ENCODE measurements at places on chromosomes 5 and 9.

DNA sequence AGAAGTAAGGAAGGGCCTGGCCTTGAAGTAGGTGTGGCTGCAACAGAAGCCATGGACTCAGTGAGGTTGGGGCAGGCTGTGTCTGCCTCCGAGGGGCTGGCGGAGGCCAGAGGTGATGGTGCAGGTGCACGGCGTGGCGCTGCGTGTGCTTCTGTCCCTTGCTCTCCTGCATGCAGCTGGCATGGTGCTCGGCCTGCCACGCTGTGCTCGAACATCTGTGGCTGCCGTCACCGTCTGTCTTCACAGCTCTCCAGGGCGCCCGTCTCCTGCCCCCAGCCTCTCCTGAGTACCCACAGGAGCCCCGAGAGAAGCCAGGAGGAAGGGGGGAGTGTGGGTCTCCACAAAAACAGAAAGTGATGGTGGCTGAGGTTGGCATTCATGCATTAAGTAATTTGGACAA lies 193.7 kb downstream of the CACNA1B start:
- no peak for DNase-seq

DNA sequence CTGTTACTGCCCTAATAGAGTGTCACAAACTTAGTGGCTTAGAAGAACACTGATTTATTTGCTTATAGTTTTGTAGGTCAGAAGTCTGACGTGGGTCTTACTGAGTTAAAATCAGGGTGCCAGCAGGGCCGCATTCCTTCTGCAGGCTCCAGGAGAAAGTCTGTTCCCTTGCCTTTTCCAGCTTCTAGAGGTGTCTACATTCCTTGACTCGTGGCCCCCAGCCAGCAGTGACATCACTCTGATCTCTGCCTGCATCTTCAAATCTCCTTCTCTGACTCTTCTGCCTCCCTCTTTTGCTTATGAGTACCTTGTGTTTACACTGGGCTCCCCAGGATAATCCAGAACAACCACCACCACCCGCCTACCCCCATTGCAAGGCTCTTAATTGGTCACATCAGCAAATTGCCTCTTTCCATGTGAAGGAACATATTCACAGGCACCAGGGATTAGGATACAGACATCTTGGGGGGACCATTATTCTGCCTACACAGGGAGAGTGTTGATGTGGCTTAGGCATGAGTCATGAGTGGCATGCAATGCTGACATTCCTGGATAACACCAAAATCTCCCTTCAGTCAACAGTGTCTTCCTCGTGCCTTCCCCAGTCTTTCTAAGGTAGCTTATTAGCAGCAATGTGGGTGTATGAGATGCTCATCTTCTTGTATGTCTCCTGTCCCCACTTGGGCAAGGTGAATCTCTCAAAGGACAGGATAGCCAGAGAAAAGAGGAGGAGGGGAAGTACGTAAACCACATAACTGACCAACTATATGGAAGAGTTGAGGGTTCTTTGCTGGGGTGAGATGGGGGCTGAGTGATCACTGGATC lies 24.4 kb downstream of the CYFIP2 start:
- peak; percentile 41 for DNase-seq

DNA sequence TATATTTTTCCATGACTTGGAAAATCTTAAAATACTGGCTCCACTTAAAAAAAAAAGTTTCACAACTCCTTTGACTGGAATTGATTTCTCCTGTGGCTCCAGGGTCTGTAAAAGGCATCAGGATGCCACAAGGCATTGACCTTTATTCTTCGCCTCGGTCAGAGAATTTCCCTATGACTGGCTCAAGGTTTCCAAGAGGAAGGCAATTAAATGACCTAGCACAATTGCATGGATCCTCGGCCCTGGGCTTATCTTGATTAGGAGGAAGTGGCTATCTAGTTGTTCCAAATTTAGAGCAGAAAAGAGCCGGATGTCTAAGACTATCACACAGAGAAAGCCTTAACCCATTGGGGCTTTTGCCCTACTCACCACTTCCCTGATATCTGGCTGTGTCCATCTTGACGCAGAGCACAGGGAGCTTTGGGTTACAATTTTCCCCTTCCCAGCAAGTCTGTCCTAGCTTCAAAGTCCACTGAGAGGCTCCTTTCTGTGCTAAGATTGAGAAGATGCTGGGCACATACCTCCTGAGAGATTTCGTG lies 56.9 kb upstream of the COL15A1 start:
- DNase-seq: no peak

DNA sequence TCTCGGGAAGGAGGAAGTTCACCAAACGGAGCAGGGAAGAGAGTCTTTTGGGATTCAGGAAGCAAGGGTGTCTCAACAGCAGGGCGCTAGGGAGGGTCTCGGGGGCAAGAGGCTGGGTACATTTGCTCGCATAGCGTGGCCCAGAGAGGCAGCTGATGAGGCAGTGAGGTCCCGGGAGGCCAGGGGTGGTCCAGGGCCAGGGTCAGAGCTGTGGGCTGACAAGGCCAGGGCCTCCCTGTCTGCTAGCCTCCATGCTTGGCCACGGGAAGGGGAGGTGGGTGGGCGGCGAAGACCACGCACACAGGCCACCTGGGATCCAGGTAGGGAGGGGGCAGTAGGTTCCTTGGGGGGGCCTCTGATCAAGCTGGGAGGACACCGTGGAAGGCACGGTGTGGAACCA lies 6.0 kb downstream of the NDOR1 start:
- no peak for DNase-seq

GRCh38 chr5:139636207-139636792 lies 11.8 kb upstream of the CXXC5 start:
- DNase-seq: no peak

All from choroid plexus epithelial cell (primary cell).